Cardiac fibroblast (primary cell): ENCODE measurements at places on chromosomes 13 and 19.

DNA sequence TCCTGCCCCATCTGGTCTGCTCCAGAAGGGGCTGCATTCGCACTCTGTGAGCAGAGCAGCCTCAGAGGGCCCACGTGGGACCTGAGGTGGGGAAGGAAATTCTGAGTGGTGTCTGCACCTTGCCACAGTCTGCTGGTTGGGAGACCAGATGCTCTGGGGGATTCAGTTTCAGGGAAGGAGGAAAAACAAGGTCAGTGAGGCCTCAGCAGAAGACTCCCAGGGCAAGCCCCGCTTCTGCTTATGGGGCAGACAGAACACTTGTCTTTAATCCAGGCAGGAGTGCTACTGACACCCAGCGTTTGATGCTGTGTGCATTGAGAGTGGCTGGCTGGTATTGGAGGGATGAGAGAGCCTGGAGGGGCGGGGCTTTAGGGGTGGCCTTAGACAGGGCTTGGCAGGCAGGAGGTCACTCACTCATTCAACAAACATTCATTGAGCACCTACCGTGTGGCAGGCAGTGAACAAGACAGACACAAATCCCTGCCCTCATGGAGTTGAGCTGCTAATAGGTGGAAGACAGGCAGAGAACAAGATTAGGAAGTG, 4.9 kb upstream of the CLEC17A start:
- no peak for DNase-seq

GRCh38 chr13:81199956-81200355, 859.0 kb upstream of the SPRY2 start:
- DNase-seq: no peak

DNA sequence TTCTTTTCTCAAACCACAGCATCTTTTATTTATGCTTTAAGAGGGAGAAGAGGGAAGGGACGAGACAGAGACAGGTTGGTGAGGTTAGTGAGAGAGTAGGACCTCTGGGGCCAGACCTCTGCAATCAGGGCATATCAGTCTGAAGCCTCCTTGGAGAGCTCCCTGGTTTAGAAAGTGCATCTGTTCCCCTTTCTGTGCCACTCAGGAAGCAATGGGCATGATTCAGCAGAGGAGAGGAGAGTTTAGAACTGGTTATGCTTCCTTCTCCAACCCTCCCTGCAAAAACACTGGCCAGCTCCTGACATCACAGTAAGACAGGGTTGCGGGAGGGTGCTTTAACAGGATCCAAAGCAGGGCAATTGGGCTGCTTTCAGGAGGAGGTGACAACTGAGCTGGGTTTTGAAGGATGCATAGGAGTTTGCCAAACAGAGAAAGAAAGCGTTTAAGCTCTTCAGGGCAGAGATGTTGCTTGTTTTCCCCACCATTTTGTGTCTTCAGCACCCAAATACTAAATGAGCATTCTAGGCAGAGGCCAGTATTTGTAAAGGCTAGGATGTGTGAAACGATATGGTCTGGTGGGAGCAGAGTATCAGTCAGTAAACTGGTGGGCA, 33.1 kb downstream of the CERS4 start:
- DNase-seq: no peak

DNA sequence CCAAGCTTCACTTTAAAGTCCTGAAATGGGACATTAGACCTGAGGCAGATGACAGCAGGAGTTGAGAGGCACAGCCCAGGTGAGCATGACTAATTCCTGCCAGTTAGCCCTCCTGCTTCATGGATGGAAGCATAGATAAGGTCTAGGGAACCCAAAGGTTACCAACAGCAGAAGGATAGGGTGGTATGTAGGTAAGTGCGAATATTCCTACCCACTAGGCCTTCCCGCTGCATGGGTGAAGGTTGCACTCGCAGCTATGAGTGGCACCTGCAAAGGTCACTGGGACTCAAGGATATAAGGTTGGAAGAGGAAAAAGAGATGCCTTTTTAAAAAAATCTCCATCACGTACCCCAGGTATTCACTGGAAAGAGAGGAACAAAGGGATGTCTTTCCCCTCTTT, 12.2 kb upstream of the MLLT1 start:
- DNase-seq: peak; percentile 17

- DNase-seq: no peak
These were observed 49.0 kb downstream of the FREM2 start for GRCh38 chr13:38735665-38736440.

DNA sequence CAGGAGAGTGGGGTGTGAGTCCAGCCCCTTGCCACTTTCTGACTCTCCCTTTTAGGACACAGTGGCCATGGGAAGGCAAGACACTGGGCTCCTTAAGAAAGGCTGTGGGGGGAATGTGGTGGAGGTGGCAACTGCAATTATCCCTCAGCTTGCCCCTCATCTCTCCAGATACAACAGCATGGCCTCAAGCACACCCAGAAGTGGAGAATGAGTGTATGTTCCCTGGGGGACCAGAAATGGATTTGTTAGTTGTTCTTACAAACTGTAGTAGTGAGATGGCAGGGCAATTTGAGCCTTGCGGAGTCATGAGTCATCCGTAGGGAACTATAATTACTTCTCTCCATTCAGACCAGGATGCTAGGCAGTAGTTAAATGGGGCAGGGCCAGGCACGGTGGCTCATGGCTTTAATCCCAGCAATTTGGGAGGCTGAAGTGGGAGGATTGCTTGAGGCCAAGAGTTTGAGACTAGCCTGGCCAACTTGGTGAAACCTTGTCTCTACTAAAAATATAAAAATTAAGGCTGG, 25.6 kb upstream of the CXCL17 start:
- DNase-seq: peak; percentile 92

GRCh38 chr19:55702131-55702627, 27.2 kb downstream of the EPN1 start:
- no peak for DNase-seq

DNA sequence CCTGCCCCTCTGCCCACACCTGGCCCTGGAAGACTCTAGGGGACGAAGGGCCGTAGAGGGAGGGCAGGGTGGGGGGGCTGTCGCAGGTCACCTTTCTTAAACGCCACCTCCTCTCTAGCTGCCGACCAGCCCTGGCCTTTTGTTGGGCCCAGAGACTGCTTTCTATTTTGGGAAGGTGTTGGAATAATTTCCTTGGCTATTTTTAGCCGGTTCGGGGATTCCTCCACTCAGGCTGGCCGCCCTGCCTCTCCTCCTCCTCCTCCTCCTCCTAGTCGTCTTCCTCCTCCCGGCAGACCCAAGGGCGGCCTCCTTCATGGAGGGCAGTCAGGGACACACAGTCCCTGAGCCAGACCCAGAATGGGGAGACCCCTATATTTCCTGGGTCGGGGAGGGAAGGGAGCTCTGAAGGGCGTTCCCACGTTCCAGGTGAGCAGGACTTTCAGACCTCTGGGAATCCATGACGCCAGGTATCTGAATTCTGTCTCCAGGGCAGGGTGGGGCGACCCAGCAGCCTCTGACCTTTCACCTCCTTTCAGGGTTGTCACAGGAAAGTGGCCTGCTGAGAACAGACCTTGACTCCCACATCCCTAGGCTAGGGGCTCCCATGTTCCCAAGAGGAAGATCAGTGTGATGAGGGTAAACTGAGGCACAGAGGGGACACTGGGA, 19.9 kb downstream of the GADD45B start:
- DNase-seq: peak; percentile 42

GRCh38 chr13:59354665-59355369, 808.9 kb downstream of the DIAPH3 start:
- no peak for DNase-seq

- DNase-seq: no peak
These were observed 159.5 kb downstream of the PRR20E start for GRCh38 chr13:57326532-57326931.

GRCh38 chr19:45952686-45953505, 20.8 kb downstream of the NOVA2 start:
- peak; percentile 70 for DNase-seq

DNA sequence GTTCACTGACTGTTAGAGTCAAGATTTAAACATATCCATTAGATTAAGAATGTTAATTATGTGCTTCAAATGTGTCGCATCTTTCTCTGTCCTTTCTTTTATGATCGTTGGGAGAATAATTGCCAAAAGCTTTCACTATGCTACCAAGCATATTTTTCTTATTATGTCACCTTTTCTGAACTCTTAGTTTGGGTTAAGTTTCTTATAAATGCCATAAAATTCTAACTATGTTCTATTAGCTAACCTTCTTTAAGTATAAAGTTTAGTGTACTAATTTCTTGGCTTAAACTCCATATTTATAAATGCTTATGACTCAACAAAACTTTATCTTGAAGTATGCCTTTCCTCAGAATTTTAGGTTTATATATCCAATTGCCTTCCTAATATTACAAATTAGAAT, 1759.4 kb downstream of the PCDH9 start:
- peak; percentile 43 for DNase-seq

GRCh38 chr13:35455022-35455421, 21.5 kb downstream of the MAB21L1 start:
- no peak for DNase-seq

- DNase-seq: peak; percentile 87
These were observed 13.9 kb downstream of the APLP1 start for GRCh38 chr19:35882114-35882832.

DNA sequence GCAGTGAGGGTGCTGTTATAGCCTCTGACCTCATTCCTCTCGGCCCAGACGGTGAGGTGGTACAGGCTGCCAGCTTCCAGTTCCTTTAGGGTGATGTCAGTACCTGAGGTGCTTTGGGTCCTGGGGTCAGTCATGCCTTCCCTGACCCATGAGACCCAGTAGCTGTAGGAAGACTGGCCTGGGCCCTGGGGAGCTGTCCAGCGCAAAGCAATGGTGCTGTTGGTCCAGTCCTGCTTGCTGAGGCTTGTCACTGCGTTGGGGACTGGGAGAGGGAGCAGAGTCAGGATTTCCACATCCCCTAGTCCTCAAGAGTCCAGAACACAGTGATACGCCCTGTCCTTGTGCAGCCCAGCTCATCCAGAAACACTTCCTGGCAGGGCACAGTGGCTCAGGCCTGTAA, 10.7 kb downstream of the PTPRH start:
- DNase-seq: no peak

DNA sequence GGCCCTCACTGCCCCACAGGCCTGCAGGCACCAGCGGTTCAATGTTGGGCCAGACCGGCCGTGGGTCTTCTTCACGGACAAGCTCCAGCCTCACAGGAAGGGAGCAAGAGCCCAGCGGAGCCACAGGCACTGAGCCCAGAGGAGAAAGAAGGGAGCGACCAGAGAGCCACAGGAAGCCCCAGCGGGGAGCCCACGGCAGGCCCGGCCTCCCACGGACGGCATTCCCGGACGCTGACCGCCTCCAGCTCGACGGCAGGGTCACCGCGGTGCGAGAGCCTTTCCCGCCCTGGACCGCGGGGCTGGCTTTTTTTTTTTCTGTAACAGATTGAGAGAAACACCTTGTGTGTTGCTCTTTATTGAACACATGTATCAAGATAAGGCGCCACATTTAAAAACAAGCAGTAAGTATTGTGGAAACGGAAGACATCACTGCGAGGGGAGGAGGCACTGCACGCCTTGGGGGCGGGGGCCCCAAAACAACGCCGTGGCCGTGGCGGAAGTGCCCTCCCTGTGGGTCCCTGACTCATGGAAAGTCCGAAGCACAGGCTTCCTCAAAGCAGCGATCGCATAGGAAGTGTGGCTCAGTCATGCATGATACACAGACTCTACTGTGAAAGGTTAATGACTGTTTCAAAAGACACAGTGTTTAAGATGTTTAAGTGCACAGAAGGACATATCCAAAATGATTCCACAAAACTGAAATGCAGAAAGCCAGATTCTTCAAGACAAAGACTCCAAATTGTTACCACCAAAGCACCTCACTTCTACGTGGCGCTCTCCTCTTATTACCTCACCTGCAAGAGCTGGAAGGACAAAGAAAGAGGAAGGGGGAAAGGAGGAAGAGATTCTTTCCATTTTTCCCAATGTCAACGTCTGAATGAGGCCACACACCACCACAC, 3.5 kb downstream of the RASA3 start:
- peak; percentile 96 for DNase-seq

DNA sequence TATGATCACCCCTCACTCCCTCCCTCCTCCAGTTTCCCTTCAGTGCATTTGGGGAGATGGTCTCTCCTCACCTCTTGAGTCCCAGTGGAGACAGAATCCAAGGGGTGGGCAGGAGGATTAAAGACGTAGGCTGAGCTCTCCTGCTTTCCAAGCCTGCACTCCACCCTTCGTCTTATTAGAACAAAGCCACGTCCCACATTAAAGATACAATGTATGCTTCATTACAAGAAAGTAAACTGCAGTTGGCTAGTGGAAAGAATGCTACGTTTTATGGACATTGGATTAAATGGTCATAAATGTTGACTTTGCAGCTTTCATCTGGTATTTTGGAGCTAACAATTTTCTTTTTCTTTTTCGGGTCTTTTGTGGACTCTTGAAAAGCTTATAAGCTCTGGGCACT, 1.5 kb upstream of the KLK11 start:
- DNase-seq: no peak

- DNase-seq: peak; percentile 44
These were observed 13.2 kb upstream of the LATS2 start for GRCh38 chr13:21074546-21074945.

- DNase-seq: no peak
These were observed 30.8 kb upstream of the USE1 start for GRCh38 chr19:17184371-17184841.

GRCh38 chr13:51944428-51944827, 66.8 kb downstream of the ATP7B start:
- DNase-seq: no peak

DNA sequence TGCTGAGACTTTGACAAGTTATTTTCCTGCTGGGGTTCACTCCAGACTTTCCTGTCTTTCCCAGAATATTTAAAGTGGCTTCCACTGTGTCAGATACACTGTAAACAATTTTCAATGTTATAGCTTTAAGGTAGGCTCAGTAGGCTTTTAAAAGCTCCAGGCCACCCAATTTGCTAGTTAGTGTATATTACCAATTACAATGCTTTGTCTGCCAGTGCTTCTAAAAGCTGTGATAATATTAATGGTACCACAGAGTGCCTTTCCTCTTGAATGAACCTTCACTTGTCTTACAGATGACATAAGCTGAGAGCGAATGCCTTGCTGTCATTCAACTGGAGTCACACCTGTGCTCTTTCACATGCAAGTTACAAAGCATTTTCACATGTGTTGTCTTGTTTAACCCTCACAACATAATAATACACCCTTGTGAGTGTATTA, 239.7 kb upstream of the HTR2A start:
- DNase-seq: no peak

DNA sequence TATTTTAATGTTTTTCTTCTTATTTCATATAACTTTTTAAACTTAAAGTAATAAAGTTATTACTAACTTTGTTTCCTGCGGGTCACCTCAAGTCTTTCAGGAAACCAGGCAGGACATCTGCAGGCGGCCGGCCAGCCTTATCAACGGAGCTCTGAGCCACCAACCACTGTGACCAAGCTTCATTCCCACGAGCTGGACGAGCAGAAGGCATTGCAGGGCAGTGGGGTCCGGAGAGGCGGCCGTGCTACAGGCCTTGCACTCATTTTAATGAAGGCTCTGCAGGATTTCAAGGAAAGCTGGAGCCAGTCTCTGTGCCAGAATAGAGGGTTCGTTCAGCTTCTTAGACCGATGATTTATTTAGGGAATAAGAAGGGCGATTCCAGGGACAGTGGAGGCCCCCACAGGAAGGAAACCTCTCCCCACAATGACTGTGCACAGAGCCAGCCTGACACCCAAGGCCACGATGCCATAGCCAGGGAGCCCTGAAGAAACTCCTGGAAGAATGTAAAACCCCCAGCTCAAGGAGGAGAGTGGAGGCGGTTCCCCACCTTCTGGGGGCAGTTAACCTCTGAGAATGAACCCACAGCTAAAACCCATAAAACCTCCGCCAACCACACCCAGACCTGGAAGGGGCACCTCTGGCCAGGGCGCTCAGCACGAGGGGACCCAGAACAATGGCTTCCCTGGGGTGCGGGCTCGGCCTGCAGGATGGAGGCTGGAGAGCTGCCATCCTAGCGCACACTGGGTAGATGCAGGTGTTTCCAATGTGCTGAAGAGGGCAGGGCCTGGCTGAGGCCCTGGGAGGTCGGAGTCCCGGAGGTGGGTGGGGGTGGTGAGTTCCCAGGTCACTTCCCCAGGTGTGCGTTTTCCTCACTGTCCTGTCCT, 75.0 kb downstream of the RASA3 start:
- DNase-seq: no peak
